ENCODE measurements at places on chromosomes 3 and 15. TPM values are rescaled to one million over a fixed set of nuclear protein-coding genes. Genes with fewer than 3 reads are reported as not detected.
A peak's percentile ranks its signal among the peaks of the same experiment; 100 is the strongest.

DNA sequence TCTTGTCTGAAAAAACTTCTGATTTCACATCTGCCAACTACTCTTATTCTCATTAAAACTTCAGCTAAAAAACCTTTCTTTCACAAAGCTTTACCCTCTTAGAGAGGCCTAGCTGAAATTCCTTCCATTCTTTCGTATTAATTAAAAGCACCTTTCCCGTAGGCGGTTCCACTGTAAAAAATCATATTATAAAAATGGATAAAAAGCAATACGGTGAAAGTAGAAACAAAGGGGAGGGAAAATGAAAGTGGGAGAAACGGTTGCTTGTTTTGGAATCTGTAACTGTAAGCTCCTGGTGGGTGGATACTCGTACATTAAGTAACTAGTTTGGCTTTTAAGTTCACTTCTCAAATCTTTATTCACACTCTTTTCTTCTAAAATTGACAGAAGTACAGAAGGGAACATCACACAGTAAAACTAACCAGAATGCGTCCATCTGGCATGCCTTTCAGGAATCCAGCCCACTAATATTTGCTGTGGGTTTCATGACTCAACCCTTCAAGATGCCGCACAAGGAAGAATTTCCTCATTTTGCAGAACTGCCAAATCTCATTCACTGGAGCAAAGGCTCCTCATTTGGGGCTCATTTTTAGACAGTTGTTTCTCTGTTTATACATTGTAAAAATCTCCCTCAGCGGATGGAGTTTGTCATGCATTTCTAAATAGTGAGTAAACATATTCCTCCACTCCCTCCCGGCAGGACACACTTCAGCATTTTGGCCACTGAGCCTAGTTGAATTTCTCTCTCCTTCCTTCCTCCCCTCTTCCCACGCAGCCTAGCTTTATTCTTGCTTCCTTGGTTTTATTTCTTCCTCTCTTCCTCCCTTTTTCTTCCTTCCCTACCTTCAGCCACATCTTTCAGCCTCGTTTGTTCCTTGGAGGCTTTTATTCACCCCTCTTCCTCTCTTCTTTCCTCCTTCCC lies 419.5 kb upstream of the NAALADL2 start:
- DNase-seq, result no peak

DNA sequence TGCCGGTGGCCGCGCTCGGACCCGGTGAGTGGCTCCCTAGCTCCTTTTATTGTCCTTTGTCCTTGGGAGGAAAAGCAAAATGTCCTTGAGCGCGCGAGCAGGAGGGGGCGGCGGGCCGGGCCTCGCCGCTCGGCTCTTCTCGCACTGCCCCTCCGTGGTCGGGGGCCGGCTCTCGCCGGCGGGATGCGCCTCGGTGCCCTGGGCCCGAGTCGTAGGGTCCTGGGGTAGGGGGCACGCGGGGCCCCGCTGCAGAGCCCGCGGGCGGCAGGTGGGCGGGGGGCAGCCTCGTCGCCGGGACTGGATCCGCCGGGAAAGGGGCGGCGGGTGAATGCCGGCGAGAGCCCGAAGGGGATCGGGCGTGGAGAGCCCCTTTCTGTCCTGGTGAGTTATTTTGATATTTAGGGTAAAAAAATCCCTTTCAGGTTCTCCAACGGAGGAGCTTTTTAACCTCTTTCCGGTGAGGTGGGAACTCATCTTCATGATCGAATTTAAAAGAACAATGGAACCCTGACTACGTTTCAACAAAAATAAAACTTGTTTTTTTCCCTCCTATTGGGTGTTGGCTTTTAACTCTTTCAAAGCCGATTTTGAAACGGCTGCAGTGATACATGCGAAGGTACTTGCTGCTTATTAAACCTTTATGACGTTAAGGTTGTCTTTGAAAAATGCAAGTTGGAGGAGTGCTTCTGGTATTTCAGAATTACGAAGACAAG lies 16.8 kb upstream of the CHD2 start:
- peak; percentile 65 for DNase-seq

DNA sequence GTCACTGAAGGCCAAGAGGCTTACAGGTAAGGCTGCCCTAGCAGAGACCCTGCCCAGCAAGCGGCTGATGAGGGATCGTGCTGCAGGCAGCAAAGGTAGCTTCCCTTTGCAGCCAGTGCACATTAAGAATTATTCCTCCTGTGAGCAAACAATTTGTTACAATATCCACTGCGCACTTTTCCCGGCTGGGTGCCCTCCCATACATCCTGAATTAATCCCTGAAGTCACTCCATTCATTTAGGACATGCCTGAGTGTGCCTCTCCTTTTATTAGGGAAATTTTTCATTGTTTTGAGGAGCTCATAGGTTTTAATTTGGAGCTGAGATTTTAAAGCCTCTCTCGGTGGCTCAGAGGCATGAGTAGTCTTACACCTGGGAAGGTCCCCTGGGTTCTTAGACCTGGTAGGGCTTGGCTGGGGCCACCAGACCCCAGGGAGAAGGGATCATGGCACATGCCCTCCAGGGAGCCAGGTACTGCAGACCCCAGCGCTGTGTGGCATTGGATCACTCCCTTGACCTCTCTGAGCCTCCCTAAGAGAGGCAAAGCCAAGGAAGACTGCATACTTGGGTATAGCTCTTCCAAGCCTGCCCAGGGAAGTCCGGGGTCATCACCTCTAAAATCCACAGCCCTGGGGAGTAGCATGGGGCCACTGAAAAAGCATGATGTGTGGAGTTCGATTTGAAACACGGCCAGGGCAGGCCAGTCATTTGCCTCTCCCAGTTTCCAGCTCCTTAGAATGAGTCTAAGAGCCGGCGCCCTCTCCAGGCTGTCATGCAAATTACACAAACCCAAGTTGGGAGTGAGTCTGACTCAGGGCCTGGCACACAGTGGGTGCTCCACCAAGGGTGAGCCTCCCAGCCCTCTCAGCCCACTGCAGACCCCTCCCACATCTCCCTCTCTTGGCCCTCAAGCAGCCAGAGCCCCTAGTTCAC lies 151.9 kb upstream of the LINGO1 start:
- peak; percentile 62 for DNase-seq

DNA sequence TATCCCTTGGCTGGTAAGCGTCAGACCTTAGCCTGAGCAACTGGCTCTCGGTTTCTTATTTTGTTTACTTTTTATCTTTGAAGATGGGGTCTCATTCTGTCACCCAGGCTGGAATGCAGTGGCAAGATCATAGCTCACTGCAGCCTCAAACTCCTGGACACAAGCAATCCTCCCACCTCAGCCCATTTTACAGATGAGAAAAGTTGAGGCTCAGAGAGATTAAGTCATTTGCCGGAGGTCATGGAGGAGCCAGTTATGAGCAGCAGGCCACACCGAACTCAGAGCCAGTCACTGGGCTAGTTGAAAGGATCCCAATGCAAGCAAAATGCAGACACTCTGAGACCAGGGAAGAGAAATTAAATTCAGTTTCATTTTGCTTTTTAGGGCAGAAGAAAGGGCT lies 293.6 kb downstream of the SHQ1 start:
- no peak for DNase-seq

DNA sequence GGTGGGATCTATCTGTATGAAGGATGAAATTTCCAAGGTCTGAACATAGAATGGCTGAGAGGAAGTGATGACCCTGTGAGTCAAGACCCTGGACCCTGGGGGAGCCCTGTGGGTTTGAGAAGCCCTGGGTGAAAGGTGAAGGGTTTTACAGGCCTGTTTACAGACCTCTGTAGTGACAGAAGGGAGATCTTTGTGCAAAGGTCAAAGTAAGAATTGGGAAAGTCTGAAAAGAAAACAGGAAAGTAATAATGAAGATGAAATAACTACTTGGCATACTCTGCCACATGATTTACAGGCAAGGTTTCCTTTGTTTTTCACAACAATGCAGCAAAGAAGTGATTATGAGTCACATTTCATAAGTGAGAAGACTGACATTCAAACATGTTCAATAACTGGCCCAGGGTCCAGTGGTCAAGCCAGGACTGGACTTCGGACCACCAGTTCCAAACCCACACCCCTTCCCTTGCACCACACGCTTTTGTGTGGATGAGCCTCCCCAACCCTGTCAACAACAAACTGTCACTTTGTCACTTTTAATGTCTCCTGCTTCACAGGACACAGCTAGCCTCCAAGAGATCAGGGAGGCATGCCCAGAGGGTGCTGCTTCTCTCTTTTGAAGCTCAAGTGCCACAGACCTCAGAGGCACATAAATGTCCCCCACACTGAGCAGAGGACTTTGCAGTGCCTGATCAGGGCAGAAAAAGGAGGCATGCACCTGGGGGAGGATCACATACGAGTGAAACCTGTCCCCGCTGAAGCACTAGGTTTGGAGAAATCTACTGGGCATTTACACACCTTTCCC lies 21.5 kb downstream of the CD86 start:
- no peak for DNase-seq

GRCh38 chr3:128281461-128282367 lies 128.4 kb downstream of the EEFSEC start:
- DNase-seq, result no peak

DNA sequence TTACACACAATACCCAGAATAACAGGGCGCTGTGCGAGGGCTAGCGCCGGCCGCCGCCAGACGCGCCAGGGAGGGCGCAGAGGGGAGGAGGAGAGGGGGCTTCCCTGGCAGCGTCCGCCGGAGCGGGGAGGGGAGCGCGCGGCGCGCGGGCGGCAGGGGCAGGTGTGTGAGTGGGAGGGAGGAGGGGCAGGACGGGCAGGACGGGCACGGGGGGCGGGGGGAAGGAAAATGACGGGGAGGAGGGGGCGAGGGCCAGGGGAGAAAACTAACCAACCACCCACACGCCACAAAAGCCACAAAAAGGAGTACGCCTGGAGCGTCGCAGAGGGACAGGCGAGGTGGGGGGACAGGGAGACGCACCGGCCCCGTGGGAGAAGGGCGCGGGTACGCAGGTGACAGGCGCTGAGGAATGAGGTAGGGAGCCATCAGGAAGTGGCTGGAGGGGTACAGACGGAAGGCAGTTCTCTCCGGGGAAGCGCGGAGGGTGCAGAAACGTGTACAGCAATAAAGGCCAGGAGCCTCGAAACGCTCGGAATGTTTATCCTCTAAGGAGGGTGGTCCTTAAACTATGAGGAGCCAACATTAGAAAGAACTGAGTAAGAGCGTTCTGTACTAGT lies 610 bp upstream of the SATB1 start:
- peak; percentile 84 for DNase-seq

GRCh38 chr3:34886443-34886842 lies 752.9 kb upstream of the ARPP21 start:
- peak; percentile 10 for DNase-seq

DNA sequence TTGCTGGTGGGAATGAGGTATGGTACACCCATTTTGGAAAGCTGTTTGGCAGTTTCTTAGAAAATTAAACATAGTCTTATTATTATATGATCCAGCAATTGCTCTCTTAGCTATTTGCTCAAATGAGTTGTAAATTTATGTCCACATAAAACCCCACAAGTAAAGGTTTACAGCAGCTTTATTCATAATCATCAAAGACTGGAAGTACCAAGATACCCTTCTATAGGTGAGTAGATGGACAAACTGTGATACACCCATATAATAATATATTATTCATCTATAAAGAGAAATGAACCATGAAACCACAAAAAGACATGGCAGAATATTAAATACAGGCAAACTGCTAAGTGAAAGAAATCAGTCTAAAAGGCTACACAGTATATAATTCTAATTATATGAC lies 344.7 kb upstream of the CDIN1 start:
- DNase-seq, result no peak

DNA sequence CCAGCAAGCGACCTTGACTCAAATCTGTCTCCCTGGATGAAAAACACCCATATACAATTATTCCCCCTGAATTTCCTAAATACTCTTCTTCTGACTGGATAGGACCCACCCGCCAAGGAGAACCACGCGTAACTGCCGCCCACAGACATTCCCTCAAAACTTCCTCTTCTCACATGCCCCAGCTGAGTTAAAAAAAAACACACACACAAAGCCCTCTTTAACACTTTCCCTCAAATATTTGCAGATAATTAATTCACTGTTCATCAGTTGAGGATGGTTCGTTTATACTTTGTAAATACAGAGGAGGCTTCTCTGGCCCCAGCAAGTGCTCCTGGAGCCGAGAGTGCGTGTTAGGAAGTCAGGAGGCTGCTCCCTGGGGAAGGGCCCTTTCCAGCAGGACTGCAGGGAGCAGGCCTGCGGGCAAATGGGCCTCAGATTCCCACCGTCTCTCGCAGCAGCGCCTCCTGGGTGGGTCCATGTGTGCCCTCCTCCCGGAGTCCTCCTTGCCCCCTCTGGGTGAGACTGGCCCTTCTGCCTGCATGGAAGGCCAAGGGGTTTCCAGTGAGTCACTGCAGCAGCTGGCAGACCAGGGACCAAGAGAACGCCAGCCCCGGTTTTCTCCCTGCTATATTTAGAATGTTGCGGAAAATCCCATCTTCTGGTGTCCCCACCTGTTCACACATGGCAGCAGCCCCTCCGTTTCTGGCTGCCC lies 46.8 kb downstream of the MGLL start:
- no peak for DNase-seq

DNA sequence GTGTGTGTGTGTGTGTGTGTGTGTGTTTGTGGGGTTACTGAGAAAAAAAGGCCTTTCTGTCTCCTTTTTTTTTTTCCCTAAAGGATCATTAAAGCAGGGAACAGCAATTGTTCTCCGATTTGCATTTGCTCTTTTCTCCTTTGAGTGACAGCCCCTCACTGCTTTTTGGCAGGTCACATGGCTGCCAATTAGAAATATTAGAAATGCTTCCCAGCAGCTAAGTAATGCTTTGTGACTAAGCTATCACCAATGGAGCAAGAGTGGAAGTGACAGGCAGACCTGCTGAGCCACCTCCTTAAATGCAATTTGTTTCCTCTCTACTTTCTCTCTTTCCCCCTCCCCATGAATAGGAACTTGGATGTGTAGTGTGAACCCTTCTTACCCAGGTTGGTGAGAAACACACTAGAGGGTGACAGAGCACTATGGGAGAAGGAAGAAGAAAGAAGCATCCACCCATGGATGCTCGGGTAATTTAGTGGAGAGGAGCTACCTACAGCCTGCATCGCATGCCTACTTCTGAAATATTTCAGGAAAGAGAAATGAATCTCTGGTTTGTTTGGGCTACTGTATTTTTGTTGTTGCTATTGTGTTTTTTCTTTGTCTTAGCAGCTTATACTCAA lies 165.2 kb upstream of the PDZRN3 start:
- DNase-seq, result no peak

GRCh38 chr15:65214010-65214409 lies 2.7 kb upstream of the CILP start:
- no peak for DNase-seq

DNA sequence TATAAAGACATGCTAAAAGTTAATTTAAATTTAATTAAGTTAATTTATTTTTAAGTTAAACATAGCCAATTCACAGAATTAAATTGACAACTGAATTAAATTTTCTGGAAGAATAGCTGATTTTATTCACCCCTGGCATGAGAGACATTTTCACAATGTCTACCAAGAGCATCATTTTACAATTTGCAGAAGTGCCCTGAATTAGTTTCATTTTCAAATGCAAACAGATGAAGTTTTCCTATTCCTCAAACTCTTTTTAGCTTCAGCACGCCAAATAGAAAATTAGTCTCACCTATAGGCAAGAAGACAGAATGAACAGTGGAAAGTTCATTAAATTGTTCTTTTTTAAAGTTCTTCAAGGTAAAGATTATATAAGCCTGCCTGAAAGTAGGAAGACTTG lies 259.3 kb downstream of the ZBBX start:
- no peak for DNase-seq

GRCh38 chr15:72421484-72421883 lies 23.4 kb downstream of the TMEM202 start:
- no peak for DNase-seq

RYR3 gene
- polyA plus RNA-seq, result 0.08 TPM

TMEM212 gene
- not detected for polyA plus RNA-seq

FOXB1 gene
- polyA plus RNA-seq, result not detected
